ENCODE measurements at places on chromosomes 13 and 19.

DNA sequence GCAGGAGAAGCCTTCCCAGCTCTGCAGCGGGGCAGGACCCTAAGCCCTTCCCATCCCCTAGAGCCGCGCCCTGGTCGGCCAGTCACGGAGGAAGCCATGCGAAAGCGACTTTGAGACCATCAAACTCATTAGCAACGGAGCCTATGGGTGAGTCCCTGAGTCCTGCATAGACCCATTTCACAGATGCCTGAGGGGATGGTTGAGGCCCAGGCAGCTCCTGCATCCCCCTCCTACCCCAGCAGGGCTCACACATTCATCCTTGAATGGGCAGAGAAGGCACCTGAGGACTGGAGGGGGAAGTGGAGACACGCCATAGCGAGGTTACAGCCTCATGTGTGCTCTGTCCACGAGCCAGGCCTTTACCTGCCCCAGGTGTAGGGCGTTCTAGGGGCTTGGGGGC lies 24.2 kb upstream of the PIK3R2 start:
- no peak for DNase-seq

DNA sequence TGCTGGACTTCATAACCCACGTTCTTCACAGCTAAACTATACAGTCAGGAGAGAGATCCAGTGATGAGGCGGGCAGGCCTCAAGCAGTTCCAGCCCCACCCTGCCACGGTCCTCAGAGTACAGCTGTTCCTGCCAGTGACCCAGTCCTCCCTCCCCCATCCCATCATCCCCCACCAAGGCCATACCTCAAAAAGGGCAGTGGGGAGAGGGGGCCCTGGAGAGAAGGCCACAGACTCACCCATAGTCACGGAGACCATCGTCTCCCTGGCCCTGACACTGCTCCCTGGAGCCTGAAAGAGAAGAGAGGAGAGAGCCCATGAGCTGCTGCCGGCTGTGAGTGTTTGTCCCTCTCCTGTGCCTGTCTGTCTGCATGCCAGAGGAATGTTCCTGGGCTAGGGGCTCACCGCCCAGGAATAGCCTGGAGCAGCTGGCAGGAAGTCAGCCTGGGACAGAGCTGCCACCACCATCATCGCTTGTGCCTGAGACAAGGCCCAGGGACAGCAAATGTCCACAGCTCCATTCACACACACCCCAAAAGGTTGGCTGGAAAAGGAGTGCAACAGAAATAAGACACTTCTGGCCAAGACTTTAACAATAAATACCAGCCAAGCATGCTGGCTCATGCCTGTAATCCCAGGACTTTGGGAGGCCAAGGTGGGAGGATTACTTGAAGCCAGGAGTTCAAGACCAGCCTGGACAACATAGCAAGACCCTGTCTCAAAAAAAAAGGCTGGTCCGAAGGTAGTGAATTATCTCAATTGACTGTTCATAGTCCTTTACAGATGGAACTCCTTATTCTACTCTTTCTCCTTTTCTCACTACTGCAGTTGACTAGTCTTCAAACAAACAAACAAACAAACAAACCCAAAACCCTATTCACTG lies 6.4 kb downstream of the C19orf47 start:
- DNase-seq, result no peak

DNA sequence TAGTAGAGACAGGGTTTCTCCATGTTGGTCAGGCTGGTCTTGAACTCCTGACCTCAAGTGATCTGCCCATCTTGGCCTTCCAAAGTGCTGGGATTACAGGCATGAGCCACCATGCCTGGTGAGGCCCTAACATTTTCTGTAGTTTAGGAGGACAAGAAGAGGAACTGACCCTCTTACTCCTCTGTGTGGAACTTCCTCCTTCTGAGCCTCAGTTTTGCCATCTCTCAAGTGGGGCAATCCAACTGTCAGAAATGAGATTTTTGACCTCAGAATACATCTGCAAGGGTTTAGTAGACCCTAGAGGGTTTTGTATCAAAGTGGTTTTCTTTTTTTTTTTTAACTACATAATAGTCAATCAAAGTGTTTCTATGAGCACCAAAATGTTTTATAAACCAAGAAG lies 2.4 kb downstream of the DKKL1 start:
- DNase-seq, result no peak

DNA sequence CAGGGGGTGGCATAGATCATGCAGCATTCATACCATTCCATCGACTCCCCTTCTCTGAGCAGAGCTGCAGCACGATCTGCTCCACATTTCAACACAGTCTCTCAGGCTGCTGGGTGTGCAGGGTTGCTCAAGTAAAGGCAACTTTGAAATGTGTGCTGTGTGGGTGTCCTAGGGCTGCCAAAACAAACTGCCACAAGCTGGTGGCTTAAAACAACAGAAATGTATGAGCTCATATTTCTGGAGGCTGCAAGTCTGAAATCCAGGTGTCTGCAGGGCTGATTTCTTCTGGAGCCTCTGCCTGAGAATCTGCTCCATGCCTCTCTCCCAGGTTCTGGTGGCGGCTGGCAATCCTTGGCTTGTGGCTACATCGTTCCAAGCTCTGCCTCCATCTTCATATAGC lies 63.7 kb upstream of the WDFY2 start:
- DNase-seq, result no peak

DNA sequence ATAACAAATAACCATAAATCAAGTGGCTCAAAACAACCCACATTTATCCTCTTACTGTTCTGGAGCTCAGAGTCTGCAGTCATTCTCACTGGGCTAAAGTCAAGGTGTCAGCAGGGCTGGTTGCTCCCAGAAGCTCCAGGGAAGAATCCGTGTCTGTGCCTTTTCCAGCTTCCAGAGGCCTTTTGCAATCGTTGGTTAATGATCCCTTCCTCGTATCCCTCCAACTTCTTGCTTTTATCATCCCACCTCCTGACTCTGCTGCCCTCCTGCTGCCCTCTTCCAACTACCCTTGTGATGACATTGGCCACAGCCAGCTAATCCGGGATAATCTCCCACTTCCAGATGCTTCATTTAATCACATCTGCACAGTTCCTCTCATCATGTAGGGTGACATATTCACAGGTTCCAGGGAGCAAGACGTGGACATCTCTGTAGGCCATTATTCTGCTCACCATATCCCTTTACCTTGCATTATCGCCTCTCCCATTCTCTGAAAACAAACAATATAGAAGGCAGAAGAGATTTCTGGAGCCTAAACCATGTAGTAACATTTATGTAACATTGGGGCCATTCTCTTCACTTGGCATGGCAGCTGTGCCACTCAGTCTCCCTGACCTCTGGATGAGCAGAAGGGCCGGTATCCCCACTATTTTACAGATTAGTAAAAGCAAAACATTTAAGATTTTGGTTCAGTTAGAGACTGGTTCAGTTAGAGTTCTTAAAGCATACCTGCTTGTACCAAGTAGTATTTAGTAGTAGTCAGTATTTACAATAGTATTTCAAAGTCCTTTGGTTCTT lies 53.5 kb downstream of the RFC3 start:
- DNase-seq, result no peak

DNA sequence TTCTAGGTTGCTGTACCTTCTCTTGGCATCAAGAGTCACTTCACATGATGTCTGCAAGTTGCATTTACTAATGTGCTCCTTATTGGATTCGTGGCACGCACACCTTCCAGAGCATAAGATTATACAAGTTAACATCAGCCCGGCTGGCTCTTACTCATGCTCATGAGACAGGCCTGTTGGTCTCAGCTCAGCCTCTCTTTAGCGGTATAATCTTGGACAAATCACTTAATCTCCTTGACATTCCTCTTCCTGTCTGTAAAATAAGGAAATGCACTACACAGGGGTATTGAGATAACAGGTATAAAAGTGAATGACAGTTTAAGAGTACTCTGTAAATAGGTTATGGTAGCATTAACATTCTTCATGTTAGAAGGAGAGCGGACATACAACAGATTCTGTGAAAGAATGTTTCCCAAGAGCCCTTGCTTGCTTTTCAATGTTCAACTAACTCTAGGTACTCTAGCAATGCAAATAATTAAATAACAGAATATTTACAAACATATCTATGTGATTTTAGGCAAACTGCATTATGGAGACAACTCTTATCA lies 181.1 kb downstream of the FGF14 start:
- no peak for DNase-seq

- no peak for DNase-seq
These were observed 162.0 kb downstream of the TM9SF2 start for GRCh38 chr13:99663185-99663825.

DNA sequence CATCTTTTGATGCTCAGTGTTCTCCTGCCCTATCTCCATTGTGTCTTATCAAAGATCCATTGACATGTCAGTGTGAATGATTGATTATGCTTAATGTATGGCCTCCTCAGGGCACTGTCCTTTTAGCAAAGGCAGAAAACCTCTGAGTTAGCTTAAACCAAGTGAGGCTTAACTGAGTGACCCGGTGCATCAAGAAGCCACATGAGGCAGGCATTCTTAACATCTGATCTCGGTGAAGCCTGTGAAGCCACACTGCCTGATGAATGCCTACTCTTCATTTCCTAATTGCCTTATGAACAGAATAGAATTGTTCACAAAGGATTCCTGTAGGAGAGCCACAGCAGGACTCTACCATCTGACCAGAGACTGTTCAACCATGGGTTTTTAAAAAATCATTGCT lies 168.1 kb upstream of the SOX21 start:
- DNase-seq, result no peak

- peak; percentile 42 for DNase-seq
These were observed at the start of gene LIN7B for GRCh38 chr19:49113762-49114629. Gene LIN7B, plus strand, starts transcription at chr19:49114370. Its CDS starts 35 bp downstream, at chr19:49114405.

DNA sequence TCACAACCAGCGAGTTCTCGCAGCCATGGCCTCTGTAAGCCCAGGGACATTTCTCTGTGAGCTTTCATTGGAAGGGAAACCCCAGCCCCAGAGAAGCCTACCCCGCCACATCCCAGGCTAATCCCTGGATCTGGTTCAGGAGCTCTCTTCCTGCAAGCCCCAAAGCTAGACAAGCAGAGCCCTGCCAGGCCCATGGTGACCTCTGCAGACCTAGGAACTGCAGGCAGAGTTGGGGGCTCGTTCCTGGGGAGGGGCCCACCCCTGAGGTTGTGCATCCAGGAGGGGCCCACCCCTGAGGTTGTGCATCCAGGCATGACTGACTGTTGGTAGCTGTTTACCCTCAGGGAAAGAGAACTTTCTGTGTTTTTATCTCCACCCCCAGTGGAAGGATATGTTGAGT lies 21.7 kb downstream of the KCTD15 start:
- DNase-seq, result no peak

GRCh38 chr13:31096654-31097302 lies 64.9 kb downstream of the HSPH1 start:
- DNase-seq, result no peak

DNA sequence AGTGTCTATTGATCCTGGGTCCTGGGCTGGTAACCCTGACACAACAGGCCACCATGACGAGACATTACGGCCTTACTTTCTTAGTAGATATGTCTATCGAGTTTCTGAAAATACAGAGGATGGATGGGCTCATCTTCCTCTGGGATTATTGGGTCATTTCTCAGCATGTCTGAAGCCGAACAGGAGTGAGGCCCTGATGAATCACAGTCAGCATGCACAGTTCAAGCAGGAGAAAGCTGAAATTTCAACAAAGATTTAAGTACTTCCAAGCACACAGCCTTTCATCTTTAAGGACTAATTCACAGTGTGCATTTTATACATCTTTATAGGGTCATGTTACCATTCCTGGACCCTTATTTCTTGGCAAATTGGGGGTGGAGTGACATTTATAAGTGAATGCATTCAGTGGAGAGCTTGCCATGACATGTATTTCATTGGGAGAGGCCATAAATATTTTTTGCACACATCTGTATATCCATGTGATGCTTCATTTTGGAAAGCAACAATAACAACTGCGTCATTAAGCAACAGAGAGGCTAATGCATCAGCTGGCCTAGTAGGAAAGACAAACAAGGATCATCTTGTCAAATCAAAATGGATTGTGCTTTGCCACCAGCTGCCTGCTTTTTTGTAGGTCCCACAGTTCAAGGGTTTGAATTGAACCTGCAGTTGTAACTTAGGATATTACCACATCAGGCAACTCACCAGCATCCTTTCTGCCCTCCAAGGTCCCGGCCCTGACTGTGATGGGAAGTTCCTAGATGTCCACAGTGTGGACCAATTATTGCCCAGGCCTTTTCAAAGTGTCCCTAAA lies 143.5 kb downstream of the DNAJC15 start:
- DNase-seq, result no peak

DNA sequence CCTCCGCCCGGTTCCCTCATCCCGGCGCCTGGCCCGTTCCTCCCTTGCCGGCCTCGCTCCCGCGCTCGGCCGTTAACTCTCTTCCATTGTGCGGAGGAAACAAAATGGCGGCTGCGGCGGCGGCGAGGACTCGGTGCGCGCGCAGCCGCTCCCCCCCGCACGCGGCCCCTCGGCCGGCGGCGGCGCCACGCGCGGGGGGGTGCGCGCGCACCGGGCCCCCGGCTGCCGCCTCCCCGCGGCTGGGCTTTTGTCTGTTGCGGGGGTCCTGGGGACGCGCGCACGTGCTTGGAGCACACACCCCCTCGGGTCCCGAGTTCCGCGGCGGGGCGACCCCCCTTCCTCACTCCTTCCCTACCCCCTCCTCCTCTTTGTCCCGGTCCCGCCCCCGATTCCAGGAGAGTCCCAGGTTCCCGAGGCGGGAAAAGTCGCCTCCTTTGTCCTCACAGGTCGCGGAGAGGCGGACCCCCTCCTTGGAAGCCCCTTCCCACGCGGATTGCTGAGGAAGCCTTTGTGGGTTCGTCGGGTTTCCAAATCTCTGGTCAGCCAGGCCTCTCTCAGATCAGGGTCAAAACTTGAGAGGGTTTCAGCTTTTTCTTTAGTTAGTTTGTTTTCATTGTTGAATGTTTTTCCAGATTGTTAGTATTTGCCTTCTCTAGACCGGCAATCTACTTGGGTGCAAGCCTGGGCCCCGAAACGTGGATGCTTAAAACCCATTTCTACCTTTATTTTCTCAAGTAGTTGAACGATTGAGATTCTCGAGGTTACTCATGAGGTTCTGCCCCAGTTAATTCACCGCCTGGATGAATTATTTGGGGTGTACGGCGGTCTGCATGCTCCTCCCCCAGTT lies 687 bp downstream of the ILF3 start:
- DNase-seq, result no peak

DNA sequence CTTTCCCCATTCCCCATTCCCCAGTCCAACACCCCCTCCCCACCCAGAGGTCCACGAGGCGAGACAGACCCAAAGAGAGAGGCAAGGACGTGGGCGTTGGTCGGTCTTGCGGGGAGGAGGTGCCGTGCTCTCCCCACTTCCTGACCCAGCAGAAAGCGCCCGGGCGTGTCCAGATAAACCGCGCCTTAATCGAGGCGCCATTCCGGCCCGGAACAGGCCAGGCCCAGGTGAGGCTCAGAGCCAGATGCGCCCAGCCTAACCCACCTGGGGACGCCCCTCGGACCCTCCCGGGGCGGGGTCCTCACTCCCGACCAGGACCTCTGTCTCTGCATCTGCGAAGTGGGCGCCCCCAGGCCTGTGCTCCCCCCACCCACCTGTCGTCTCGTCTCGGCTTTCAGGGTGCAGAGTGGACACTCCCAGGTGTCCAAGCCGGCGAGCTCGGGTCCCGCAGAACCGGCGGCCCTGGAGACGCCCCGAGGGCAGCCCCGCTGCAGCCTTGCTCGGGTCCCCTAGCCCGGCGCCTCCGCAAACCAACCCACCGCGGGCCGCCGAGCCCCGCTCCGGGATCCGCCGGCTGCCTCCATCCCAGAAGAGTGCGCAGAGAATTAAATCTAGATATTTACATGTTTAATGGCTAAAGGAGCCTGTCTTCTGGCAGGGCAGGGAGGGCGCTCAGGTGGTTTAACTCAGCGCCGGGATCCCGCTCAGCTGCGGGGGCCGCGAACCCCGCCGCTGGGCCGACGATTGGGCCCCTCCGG lies 5.0 kb upstream of the ONECUT3 start:
- no peak for DNase-seq

All from NCI-H2029 treated with DMSO at 0.1 percent for 48 hours (cell line).